ENCODE measurements at places on chromosomes 11 and 22.

DNA sequence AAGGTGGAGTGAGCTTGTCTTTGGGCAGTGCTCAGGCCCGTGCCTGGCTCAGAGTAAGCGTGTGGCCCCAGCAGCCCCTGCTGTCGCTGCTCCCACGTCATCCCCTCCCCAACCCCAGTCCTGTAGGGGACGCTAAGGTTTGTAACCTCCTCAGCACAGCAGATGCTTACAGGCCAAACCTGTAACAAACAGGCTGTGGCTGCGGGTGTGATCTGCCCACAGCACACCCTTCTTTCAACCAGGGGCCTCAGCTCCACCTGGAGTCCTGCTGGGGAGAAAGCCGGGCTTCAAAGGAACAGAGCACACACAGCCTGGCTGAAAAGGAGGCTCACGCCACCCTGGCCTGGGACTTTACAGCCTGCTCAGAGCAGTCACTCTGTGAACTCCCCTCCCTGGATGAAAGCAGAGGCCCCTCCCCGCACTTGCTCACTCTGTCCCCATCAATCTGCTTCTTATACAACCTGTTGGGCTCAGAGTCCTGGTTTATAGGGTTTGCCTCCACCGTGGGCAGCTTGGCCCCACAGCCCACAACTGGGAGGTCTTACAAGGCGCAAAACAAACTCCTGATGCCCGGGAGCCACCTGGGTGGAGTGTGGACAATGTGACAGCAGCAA lies 54.3 kb downstream of the SCUBE1 start:
- no peak for DNase-seq

DNA sequence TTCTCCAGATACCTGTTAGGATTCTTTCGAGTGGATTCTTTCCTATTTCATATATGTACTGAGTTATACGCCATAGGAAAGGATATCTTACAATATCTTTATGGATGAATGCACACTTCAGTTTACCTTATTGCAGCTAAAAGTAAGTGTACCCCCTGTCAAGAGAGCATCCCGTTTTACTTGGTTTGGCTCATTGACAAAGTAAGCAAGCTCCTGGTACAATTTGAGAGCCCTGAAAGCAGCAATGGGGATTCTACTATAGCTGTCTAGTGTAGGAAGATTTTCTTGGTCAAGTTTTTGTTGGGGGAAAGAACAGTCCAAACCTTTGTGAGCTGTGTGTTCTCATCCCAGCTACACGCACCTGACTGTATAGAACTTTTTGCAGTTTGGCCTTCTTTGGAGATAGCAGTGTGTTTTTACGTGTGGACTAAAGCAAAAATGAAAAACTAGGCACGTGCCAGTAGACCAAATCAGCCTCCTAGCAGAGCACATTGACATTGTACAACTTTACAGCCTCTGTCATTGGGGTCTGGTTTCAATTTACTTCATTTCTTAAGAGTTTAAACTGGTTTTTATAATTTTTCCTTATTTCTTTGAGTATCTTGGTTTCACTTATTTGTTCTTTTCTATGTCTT lies 44.0 kb downstream of the PPP6R3 start:
- no peak for DNase-seq

DNA sequence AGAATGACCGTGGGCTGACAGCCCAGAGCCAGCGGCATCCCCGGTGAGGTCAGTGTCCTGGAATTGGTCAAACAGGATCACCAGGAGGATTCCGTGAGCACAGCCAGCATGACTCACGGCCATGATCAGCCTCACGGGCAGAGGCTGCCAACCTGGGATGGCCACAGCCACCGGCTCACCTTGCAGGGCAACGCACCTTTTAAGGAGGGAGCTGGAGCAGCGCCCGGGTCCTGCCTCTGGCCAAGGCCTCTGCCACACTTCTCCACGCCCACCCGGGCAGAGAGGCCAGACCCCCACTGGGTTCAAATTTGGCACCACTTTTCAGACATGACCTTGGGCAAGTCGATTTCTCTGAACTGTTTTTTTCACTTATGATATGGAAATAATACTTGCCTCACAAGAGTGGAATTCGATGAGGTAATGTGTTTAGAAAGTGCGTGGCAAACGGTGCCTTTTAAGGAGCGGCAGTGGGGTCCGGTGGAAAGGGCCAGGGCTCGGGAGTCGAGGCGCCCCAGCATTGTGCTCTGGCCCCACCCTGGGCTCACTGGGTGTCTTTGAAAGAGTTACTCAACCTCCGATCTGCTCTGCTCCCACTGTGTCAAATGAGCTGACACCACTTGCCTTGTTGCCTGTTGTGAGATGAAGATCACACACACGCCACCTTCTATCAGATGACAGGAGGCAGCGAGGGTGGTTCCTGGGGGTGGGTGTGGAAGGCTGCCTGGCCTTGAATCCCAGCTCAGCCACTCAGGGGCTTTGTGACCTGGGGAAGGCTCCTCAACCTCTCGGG lies 16.0 kb downstream of the TXN2 start:
- DNase-seq = no peak

DNA sequence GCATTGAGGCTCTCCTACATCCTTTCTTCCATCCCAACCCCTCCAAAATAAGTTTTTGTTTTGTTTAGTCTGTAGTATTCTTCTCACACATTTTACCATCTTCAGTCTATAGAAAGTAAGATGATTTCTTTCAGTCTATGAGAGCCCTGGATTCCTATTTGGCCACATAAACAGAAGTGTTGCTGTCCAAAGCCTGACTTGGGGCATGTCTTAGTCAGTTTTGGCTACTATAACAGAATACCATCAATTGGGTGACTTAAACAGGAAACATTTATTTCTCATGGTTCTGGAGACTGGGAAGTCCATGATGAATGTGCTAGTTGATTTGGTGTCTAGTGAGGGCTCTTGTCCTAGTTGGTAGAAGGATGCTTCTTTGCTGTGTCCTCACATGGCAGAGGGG lies 146.8 kb upstream of the DDI1 start:
- DNase-seq = no peak

DNA sequence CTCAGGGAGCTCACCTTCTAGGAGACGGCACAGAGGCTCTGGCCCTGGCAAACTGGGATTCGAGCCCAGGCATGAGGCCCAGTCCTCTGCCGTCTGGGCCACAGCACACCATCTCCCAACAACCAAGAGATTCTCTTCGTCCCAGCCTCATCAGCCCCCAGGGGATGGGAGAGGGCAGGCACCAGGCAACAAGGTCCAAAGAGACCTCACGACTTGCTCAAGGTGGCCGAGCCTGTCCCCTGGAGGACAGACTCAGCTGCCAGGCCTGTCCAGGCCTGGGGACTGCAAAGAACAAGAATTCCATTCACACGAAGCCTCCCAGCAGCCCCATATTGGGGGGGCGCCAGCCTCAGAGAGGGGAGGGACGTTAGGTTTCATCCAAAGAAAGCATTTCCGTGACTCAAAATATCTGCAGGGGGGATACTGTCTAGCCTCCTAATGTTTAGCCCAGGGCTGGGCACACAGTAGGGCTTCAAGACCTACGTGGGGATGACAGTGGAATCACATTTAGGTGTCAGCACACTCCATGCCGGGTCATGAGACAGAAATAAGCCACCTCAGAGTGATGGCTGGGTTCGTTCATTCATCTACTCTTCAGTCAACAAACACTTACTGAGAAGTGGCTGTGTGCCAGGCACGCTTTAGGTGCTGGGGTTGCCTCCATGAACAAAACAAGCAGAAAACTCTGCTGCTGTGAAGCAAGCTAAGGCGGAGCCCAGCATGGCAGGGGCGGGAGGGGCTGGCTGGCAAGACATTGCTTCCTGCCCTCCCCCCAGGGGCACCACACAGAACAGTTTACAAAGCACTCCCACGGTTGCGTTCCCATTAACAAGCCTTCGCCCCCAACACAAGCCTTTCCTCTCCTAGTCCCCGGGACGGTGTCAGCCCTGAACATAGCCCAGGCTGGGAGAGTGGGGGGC lies 1.2 kb downstream of the CARNS1 start:
- DNase-seq = no peak
